Ammon's horn (tissue), 1 donor: ENCODE measurements at places on chromosomes 1 and 21.

DNA sequence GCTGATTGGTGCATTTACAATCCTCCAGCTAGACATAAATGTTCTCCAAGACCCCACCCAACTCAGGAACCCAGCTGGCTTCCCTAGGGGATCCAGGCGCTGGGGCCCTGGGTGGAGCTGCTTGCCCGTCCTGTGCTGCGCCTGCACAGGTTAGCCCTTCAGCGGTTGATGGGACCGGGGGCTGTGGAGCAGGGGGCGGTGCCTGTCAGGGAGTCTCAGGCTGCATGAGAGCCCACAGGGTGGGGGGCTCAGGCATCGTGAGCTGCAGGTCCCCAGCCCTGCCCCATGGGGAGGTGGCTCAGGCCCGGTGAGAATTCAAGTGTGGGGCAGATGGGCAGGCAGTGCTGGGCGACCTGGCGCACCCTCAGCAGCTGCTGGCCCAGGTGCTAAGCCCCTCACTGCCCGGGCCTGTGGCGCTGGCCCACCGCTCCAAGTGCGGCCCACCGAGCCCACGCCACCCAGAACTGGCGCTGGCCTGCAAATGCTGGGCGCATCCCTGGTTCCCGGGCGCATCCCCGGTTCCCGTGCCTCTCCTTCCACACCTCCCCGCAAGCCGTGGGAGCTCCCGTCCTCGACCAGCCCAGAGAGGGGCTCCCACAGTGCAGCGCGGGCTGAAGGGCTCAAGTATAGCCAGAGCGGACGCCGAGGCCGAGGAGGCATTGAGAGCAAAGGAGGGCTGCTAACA lies 23.1 kb upstream of the CLCA4 start:
- DNase-seq = no peak

DNA sequence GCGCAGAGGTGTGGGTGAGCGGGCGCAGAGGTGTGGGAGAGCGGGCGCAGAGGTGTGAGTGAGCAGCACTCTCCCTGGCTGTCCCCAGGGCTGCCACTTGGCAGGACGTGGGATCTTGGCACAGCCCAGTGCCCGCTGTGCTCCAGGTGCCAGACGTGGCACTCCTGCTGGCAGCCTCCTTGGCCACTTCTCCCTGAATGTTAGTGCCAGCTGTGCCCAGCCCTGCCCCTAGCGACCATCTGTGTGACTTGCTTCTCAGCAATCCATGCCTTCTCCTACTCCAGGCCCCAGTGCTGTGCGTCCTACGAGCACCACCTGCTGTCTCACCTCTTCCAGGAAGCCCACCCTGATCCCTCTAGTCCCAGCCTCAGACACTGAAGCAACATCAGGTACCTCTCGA lies 30.5 kb downstream of the KRTAP10-1 start:
- DNase-seq = peak; percentile 28

DNA sequence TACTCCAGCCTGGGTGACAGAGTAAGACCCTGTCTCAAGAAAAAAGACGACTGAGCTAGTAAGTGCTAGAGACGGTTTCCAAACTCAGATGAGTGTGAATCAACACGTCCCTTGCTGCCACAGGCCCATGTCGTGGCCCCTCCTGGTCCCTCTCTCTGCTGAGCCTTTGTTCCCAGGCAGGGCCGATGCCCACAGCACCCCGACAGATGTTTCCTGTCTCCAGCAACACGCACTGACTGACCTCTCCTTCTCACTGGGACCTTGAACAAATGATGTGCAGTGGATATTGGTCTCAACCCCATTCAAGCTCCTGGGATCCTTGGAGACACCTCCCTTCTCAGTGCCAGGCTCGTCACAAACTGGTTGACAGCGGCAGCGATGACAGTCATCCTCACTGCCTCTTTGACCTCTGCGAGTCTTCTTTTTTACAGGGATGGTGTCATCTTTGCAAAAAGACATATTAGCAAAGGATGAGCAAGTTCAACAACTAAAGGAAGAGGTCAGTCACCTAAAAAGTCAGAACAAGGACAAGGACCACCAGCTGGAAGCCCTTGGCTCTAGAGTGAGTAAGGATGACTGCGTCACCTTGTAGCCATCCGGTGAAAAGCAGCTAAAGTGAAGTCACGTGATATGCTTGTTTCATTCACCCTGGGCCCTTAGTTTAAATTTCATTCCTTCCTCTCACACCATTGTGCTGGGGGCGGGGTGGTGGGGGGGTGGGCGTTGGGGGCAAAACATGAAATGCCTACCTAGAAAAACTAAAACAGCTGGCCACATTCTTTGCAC lies 65.8 kb downstream of the FHAD1 start:
- no peak for DNase-seq

- no peak for DNase-seq
Measured at GRCh38 chr21:36165356-36165755, 8.7 kb downstream of the DOP1B start.

- DNase-seq = no peak
Measured at GRCh38 chr1:46396441-46397398, 2.6 kb downstream of the FAAH start.

DNA sequence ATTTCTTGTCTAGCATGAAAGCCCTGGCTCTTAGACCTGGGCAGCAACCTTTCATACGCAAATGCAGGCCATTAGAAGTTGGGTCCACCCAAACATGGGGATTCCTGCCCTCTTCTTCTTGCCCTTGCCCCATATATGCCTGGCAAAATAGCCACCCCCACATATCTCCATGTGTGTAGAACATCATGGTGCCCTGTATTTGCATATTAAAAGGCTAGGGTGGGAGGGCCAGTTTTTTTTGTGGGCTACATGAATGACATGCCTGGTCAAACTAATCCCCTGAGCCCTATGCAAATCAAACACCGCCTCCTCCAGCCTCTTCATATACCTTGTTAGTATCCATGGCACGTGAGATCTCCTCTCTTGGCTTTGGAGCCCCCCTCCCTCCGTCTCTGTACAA lies 24.7 kb downstream of the MFSD2A start:
- DNase-seq = no peak

- DNase-seq = no peak
Measured at GRCh38 chr1:2385606-2386280, 5.6 kb downstream of the MORN1 start.

GRCh38 chr1:30399026-30399425 lies 324.4 kb downstream of the MATN1 start:
- DNase-seq = no peak

DNA sequence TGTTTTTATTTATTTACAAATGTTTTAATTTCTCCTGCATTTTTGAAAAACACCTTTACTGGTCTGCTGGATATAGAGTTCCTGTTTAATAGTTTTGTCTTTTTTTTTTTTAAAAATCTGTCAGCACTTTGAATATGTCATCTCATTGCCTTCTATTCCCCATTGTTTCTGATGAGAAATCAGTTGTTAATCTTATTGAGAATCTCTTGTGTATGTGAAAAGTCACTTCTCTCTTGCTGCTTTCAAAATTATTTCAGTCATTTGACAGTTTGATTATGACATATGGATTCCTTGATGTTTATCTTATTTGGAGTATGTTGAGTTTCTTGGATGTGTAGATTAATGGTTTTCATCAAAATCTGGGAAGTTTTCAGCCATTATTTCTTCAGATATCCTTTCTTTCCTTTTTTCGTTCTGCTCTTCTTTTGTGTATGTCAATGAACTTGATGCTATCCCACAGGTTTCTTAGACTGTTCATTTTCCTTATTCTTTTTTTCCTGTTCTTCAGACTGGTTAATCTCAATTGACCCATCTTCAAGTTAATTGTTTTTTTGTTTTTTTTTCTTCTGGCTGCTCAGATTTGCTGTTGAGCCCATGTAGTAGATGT lies 51.2 kb upstream of the CCDC190 start:
- no peak for DNase-seq

- DNase-seq = no peak
Measured at GRCh38 chr1:9598316-9598700, 9.6 kb downstream of the TMEM201 start.

- no peak for DNase-seq
Measured at GRCh38 chr1:1355416-1355815, 2.9 kb downstream of the MXRA8 start.

DNA sequence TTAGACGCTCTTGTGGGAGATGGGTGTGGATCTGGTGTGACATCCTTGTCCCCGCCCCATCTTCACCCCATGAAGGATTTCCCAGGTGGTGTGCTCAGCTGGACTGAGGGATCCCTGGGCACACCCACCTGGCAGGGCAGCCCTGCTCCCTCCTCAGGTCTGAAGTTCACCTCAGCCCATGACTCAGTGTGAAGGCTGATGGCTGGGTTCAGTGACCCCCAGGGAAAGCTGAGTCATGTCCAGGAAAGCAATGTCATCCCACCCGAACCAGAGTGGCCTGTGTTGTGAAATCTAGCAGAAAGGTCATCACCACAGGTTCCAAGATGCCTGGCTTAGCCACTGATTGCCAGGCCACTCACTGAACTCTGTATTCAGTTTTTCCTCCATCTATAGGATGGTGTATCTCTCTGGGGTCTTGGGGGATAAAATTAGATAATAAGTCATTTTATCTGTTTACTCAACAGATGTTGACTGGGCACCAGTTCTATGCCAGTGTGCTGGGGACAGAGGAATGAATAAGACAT lies 97.7 kb upstream of the JUN start:
- no peak for DNase-seq

DNA sequence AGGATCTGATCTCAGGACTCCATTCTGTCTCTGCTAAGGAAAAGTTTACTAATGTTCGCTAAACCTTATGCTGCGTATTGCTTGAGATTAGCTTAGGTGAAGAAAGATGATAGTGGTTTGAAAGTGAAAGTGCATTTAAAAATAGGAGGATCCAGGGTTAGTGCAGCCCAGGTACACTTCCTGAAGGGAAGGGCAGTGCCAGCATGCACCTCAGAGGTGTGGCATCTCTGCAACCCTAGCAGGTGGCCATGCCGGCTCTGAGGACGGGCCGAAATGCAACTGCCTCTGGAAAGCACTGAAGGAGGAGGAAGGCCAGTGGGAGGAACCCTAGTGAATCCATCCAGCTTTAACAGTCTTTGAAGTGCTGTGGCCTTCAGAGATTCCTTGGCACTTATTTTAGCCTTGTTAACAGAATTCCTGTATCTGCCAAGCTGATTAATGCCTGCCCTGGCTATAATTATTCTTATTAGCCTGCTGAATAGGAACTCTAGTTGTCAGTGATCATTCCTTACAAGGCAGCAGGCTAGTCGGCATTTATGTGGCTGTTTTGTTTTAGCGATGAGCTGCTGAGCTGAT lies 5.5 kb downstream of the PTGFRN start:
- no peak for DNase-seq

DNA sequence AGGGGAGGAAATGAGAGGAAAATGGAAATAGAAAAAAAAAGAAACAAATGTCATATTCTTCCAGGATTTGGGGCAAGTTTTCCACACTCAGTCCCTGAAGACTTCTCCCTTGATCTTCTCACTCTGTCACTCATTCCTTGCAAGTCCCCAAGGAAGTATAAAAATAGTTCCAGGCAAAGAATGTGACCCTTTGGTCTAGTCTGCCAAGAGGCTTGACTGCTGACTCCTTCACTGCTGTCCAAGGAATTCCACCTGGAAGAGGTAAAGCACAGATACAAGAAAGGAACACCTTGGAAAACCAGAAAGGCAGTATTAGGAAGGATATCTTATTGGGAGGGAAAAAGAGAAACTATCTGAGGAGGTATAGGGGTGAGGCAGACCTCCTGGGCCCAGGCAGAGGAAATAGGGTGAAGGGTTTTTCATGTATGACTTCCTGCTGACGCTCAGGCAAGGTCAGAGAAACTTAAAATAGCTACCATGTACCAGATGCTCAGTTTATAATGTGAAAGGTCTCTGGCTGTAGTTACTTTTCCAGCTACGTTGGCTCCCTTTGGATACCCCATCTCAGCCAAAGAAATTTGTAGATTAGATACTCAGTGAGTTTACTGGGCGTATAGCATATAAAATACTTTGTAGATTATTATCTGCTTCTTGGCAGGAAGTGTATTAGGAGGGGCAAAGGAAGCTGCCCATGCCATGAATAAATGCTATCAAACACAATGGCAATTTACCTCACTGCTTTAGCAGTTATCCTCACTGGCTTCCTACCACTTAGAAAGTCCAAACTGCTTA lies 2.0 kb upstream of the GJA5 start:
- no peak for DNase-seq

- no peak for DNase-seq
Measured at GRCh38 chr1:236800623-236801022, 5.5 kb downstream of the MTR start.

GRCh38 chr1:206856674-206857464 lies 8.6 kb upstream of the IL20 start:
- DNase-seq = no peak

- no peak for DNase-seq
Measured at GRCh38 chr21:41713495-41714281, 53.2 kb downstream of the RIPK4 start.

- no peak for DNase-seq
Measured at GRCh38 chr1:241821363-241821762, 26.6 kb upstream of the EXO1 start.

GRCh38 chr1:208239473-208240381 lies 4.5 kb downstream of the PLXNA2 start:
- DNase-seq = no peak

DNA sequence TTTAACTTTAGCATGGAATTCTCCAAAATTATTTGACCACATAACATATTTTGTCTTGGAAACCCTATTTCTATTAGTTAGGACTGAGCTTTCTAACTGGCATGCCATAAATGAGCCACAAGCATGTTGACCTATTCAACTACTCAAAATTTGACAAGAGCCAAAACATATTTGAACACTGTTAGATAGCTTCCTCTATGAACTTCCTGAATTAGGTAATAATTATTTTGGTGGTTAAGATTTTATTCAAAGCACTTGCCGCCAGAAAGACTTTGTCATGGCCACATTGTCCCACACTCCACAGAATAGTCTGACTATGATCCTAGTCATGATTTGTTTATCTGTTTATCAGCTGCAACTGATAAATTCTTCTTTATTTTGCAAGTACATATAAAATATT lies 23.1 kb upstream of the CTPS1 start:
- no peak for DNase-seq

GRCh38 chr1:158181577-158181922 lies 855 bp downstream of the CD1D start:
- DNase-seq = no peak

DNA sequence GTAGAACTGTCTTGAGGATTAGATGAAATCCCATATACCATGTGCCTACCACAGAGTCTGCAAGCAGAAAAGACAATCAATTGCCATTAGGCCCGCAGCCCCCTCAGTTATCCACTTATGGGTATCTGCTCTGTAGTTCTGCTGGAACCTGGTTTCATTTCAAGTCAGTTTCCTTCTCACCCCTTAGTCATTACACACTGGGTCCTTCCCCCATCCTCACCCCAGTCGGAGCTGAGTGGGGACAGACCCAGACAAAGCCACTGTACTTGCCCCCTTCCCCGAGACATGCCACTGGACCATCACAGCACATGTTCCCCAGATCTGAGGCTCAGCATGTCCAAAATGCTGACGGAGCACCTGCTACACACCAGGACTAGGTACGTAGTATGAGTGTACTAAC lies 21.2 kb downstream of the PGLYRP3 start:
- no peak for DNase-seq

GRCh38 chr1:107677697-107678096 lies 287.3 kb downstream of the VAV3 start:
- DNase-seq = no peak

GRCh38 chr1:149923626-149924025 lies 4.0 kb downstream of the SF3B4 start:
- no peak for DNase-seq
